ENCODE measurements at places on chromosomes 13 and 19. TPM values are rescaled to one million over a fixed set of nuclear protein-coding genes. Genes with fewer than 3 reads are reported as not detected.

TEX29 gene
- total RNA-seq, result 0.82 TPM

MCEMP1 gene
- not detected for total RNA-seq

RNASEH2B gene
- 54.3 TPM for total RNA-seq

GPR18 gene
- not detected for total RNA-seq

RDH8 gene
- not detected for total RNA-seq

PDX1 gene
- total RNA-seq, result not detected

VSTM2B gene
- not detected for total RNA-seq

- peaks cover 25% of the 10 kb centered on the region for H3K4me1 ChIP-seq
- H3K36me3 ChIP-seq, result no peaks in the 10 kb centered on the region
- H3K27ac ChIP-seq, result no peak overlapping the region
- H3K4me3 ChIP-seq, result peak overlapping the region; percentile 34
Observed at GRCh38 chr19:45645068-45645630, 6.0 kb upstream of the EML2 start.

- no peaks in the 10 kb centered on the region for H3K4me1 ChIP-seq
- no peaks in the 10 kb centered on the region for H3K36me3 ChIP-seq
- no peaks in the 10 kb centered on the region for H3K27me3 ChIP-seq
- H3K27ac ChIP-seq, result no peak overlapping the region
Observed at GRCh38 chr13:30479154-30479882, 13.6 kb upstream of the HMGB1 start.

- H3K4me1 ChIP-seq, result peaks cover 4% of the 10 kb centered on the region
- peaks cover 84% of the 10 kb centered on the region for H3K27me3 ChIP-seq
- H3K27ac ChIP-seq, result no peak overlapping the region
- DNase-seq, result no peak
- H3K4me3 ChIP-seq, result no peak overlapping the region
- no peaks in the 10 kb centered on the region for H3K36me3 ChIP-seq
Observed at GRCh38 chr13:111517641-111518010, 197.2 kb downstream of the TEX29 start.

GRCh38 chr13:112444416-112445399 is 68.6 kb downstream of the SPACA7 start:
- H3K4me3 ChIP-seq, result no peak overlapping the region
- H3K4me1 ChIP-seq, result no peaks in the 10 kb centered on the region
- H3K36me3 ChIP-seq, result no peaks in the 10 kb centered on the region
- no peak for DNase-seq
- H3K27ac ChIP-seq, result no peak overlapping the region
- H3K27me3 ChIP-seq, result peaks cover 90% of the 10 kb centered on the region

DNA sequence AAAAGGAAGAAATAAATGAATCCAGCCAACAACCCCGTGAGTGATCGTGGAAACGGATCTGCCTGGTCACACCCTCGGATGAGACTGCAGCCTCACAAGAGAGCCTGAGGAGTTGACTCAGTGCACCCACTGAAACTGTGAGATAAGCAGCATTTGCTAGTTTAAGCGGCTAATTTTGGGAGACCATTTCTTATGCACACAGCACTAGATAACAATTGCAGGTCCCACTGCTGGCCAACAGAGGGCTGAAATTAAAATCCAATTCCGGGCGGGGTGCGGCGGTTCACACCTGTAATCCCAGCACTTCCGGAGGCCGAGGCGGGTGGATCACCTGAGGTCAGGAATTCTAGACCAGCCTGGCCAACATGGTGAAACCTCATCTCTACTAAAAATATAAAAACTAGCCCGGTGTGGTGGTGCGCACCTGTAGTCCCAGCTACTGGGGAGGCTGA is 3.6 kb downstream of the UQCR11 start:
- no peak overlapping the region for H3K27ac ChIP-seq
- no peaks in the 10 kb centered on the region for H3K27me3 ChIP-seq

- no peaks in the 10 kb centered on the region for H3K36me3 ChIP-seq
- H3K4me3 ChIP-seq, result no peak overlapping the region
- no peak for DNase-seq
- peaks cover 23% of the 10 kb centered on the region for H3K27me3 ChIP-seq
- no peak overlapping the region for H3K27ac ChIP-seq
- no peaks in the 10 kb centered on the region for H3K4me1 ChIP-seq
Observed at GRCh38 chr19:51025809-51026553, 435 bp downstream of the KLK11 start.

DNA sequence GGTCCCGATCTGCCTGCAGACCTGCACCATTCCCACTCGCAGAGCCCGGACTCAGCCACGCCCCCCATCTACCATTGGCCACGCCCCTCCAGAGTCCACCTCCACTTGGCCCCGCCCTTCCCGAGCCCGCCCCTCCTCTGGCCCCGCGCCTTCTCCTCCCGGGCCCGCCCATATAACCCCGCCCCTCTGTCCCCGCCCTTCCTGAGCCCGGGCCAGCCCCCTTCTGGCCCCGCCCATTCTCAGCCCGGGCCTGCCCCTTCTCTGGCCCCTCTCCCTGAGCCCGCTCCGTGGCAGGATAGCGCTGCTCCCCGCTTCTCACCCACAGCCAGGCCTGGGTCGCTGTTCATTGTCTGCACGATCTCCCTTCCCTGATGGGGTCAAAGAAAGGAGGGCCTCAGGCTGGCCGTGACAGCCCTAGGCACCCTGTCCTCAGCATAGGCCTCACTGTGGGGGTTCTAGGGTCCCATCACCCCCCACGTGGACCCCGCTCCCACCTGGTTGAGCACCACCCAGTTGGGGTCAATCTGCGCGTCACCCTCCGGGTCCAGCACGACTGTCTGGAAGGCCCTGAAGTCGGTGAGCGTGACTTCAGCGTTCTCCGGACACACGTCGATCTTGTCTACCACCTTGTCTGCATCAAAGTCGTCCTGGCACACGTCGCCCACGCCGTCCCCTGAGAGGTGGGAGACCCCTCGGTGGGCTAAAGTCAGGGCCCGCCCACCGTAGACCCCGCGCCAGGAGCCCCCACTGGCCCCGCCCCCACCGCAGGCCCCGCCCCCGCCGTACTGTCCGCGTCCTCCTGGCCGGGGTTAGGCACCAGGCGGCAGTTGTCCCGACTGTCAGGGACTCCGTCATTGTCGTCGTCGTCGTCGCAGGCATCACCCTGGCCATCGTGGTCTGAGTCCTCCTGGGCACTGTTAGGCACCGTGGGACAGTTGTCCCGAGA is 5.7 kb downstream of the COMP start:
- H3K36me3 ChIP-seq, result no peaks in the 10 kb centered on the region
- peaks cover 10% of the 10 kb centered on the region for H3K27me3 ChIP-seq
- H3K4me1 ChIP-seq, result 0 out of 2 replicates have a peak, but pooled peaks cover 3% of the 10 kb centered on the region
- H3K4me3 ChIP-seq, result no peak overlapping the region
- H3K27ac ChIP-seq, result no peak overlapping the region

DNA sequence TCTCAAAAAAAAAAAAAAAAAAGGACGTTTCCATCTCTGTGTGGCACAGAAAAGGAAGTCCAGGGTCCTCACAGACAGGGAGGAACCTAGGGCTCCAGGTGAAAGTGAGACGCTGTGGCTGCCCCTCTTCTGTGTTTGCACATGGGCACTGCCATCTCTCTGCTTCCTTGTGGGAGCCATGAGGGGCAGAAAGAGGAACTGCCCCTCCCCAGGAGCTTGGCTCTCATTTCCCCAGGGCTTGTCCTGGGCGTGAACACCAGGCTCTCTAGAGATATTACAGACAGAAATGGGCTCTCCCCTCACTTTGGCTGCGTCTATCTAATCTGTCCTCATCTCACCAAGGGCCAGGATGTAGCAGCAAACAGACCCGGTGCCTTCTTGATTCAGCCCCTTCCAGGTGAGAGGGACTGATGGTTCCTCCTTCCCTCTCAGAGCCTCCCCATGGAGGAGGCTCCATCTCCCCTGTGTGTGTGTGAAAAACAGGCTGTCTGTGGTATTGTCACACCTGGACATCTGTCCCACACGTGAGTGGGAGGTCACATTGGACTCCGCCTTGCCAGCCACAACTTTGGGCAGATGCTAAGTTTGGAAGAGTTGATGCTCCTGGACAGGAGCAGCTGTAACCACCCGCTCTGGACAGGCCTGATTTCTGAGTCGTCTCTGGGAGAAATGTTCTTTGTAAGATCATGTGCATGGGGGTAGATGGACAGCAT is 840 bp upstream of the LILRA4 start:
- no peak for DNase-seq
- H3K27me3 ChIP-seq, result peaks cover 6% of the 10 kb centered on the region
- H3K27ac ChIP-seq, result no peak overlapping the region
- H3K4me1 ChIP-seq, result no peaks in the 10 kb centered on the region
- H3K36me3 ChIP-seq, result no peaks in the 10 kb centered on the region
